Left renal cortex interstitium (tissue), 4 donors: ENCODE measurements at places on chromosomes 7 and 10. TPM values are rescaled to one million over a fixed set of nuclear protein-coding genes. Genes with fewer than 3 reads are reported as not detected.

Gene CDHR1
- 0.82 TPM for polyA plus RNA-seq

GRCh38 chr10:71260622-71261325 is 48.4 kb downstream of the UNC5B start:
- no peak for DNase-seq

GRCh38 chr7:152462995-152463708 is 27.3 kb upstream of the KMT2C start:
- DNase-seq: no peak

Gene DNAJB6
- polyA plus RNA-seq: 183 TPM

DNA sequence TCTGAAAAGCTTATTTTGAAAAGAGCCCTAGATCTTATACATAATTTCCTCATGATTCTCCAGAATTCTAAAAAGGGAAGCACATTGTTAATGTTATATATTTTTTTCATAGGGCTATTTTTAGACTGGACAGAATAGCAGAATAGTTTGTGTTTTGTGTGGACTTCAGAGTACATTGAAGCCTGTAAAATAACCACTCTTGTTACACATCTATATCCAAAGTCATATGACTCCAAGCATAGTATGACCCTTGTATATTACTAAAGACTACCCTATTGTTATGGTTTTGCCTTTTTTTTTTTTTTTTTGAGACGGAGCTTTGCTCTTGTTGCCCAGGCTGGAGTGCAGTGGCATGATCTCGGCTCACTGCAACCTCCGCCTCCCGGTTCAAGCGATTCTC is 26.1 kb upstream of the FIS1 start:
- no peak for DNase-seq
